ENCODE measurements at places on chromosomes 7 and 10.

- DNase-seq: peak; percentile 34
These were observed 97.0 kb upstream of the DDC start for GRCh38 chr7:50662041-50662694.

GRCh38 chr7:45053401-45053800 lies 35.4 kb downstream of the NACAD start:
- DNase-seq: no peak

- no peak for DNase-seq
These were observed 30.7 kb upstream of the HPSE2 start for GRCh38 chr10:99266383-99266782.

DNA sequence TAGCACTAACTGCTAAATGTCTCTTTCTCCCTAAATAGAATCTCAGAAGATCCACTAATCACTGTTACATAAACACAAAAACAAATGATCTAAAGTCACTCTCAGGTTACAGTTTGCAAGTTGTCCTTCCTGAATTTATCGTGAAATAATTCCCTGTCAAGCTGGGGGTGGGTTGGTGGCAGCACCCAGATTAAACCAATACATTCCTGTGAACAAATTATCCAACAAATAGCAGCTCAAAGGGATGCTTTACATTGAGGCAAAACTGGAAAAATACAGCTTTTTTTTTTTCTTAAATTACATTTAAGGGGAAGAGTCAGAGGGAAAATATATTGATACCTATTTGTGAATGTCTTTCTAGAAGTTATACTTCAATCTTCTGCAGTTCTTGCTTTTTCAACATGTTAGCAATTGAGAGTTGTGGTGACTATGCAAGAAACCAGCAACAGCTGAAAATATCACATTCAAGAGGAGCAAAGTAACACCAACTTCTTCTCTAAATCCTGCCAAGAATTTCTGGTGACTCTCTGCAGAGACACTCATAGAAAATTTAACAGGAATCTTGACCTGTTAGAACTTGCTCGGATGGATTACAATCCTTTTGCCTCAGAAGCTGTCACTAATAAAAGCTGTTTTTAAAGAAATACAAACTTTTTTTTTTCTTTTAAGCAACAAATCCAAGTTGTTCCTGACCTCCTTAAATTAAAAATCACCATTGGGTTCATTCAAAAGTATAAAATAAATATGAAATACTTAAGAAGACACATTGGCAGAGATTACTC lies 18.9 kb downstream of the LMOD2 start:
- DNase-seq: no peak

DNA sequence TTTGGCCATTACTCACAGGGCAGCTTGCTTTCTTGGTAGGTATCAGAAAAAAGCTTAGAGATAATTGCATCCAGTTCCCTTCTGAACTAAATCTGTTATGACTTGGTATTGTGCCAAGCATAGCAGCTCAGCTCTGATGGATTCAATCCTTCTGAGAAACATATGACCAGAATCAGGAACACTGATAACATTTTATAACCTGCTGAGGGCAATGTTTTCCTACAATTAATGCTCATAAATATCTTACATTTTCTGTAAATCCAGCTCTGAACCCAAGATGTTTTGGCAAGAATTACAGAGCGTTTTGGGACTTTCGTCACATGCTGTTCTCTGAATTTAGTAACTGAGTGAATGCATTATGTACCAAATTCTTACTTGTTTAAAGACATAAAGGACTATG lies 167.8 kb downstream of the KIF20B start:
- DNase-seq: no peak

DNA sequence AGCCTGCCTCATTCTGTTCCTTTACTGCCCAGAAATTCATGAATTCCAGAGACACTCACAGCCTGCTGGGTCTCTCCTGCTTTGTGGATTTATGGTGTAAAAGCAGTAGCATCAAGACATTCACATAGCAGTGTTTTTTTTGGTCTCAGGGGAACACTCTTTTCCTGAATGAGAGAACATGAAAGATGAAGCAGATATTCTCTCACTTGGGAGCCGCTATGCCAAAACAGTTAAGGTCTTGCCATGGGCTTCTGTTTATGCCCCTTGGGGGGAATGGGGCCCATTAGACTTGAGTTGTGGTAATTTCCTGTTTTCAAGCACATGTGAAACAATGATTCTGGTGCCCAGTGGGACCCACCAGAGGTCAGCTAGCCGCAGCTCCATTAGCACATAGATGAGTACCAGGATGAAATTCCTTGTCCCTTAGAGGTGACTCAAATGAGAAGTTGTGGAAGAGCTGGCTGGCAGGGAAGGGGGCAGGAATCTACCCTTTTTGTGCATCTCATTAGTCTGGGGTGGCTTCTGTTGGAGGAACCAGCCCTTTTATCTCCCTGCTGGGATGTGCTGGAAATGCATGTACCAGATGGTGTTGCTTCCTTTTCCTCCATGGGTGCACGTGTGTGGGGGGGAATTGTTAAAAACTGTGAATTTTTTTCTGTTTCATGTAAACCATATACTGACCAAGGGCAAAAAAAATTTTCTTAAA lies 13.3 kb downstream of the BMPER start:
- no peak for DNase-seq

GRCh38 chr7:44264221-44264931 lies 61.0 kb downstream of the CAMK2B start:
- no peak for DNase-seq

- DNase-seq: no peak
These were observed 22.5 kb downstream of the MGAM start for GRCh38 chr7:142018154-142018553.

GRCh38 chr10:76231286-76231934 lies 800.0 kb downstream of the LRMDA start:
- no peak for DNase-seq

GRCh38 chr10:47295411-47295810 lies 4.6 kb upstream of the GDF10 start:
- DNase-seq: no peak

- peak; percentile 32 for DNase-seq
These were observed 148.8 kb upstream of the AGR3 start for GRCh38 chr7:17030559-17030958.

DNA sequence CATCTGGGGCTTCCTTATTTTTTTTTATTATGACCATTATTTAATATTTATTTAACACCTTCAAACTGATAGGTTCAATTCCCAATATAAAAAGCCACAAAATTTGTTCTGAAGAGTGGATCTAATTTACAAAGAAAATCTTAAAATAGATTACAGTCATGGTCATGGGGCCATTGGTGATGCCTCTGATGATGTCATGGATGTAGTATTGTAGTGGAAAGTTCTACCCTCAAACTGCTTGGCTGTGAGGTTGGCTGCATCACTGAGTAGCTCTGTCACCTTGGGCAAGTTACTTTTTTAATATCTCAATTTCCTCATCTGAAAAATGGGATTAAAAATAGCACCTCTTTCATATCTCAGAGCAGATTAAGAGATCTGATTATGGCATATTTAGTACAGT lies 128.5 kb downstream of the DKK1 start:
- no peak for DNase-seq

GRCh38 chr10:127699311-127699710 lies 37.7 kb upstream of the FOXI2 start:
- DNase-seq: no peak

DNA sequence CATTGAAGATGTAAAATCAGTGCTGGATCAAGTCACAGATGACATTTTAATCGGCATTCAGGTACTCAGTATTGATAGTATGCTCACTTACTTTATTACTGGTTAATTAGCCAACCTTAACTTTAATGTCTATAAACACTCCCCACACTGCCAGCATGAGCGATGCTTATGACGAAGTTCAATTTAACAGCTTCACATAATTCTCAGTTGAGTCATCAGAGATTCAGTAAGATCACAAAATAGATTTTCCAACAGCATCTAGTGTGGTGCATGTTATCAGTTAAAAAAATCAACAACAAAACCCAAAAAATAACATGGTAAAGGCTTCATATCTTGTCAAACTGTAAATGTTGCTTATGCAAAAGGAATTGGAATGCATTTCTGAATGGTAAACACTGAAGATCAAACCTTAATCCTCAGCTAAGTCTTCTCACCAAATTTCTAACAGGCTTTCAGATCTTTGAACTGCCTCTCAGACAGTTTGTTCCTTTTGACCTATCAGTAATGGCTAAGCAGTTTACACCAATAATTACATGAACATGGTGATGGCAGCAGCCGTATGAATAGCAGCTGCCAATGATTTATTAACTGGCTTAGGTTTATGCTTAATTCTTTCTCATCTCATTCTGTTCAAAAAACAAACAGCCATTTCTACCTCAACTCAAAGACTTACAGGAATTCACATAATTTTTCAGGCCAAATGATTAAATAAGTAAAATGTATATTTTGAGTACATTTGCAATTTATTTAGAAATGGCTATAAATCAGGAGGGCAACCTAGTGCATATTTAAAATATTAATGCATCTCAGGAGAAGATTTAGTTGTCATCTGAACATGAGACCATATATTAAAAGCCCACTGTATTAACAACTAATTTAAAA lies 98.5 kb downstream of the CABCOCO1 start:
- no peak for DNase-seq

- DNase-seq: peak; percentile 56
These were observed 30.4 kb upstream of the PPIF start for GRCh38 chr10:79316671-79317431.

DNA sequence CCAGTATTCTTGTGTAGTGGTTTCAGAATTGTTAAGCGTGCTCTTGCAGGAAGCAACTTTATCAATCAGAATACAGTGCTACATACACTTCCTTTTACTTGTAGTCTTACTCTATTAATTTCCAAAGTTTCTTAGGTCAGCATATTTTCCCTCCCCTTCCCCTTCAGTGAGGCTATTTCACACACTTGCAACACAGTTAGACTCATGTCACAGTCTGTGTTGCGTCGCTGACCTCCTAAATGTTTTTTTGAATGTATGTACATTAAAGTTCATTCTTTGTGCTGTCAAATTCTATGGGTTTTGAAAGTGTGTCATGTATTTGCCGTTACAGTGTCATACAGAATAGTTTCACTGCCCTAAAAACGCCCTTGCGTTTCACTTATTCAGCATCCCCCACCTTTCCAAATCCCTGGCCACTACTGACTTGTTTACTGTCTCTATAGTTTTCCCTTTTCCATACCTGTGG lies 5.4 kb upstream of the HKDC1 start:
- no peak for DNase-seq

DNA sequence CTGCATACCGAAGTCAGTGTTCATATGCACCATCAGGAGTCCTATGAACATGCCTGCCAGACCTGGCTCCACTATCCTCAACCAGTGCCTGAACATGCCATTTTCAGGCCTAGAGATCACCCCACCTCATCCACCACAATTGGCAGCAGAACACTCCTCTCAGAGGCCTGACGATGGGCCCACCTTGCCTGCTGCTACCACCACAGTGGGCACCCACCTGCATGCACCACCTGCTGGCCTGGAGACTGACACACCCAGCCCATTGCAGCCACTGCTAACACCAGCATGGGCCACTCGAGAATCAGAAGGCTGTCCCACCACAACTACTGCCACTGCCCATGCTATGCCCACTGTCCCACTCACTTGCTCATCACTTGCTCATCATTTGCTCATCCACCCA lies 130.7 kb upstream of the FAM13C start:
- DNase-seq: no peak

DNA sequence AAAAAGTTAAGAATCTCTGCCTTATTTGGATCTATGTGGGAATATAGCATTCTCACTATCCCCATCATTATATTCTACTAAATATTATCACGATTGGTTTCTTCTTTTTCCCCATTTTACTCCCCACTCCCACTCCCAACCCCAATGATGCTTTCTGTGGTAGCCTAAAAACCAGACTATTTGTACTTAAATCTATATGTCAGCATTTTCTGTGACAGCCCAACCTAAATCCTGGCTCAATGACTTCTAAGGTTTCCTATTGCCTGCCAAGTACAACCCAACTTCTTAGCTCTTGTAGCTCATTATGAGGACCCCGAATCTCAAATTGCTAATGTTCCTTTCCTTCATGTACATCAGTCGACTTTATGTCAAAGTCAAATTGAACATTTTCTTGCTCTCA lies 598.6 kb downstream of the XPNPEP1 start:
- DNase-seq: no peak

GRCh38 chr7:5679813-5680473 lies 101.5 kb downstream of the RNF216 start:
- DNase-seq: no peak

GRCh38 chr10:30467651-30468338 lies 33.8 kb downstream of the MAP3K8 start:
- DNase-seq: peak; percentile 40

Data from hematopoietic multipotent progenitor cell treated with erythropoietin and hydrocortisone succinate and interleukin-3 and kit ligand, for 6 days (in vitro differentiated cells).